ENCODE measurements at places on chromosomes 1 and 21.

- DNase-seq = peak; percentile 48
Observed at GRCh38 chr1:182601416-182601786, 2.8 kb downstream of the RGS16 start.

DNA sequence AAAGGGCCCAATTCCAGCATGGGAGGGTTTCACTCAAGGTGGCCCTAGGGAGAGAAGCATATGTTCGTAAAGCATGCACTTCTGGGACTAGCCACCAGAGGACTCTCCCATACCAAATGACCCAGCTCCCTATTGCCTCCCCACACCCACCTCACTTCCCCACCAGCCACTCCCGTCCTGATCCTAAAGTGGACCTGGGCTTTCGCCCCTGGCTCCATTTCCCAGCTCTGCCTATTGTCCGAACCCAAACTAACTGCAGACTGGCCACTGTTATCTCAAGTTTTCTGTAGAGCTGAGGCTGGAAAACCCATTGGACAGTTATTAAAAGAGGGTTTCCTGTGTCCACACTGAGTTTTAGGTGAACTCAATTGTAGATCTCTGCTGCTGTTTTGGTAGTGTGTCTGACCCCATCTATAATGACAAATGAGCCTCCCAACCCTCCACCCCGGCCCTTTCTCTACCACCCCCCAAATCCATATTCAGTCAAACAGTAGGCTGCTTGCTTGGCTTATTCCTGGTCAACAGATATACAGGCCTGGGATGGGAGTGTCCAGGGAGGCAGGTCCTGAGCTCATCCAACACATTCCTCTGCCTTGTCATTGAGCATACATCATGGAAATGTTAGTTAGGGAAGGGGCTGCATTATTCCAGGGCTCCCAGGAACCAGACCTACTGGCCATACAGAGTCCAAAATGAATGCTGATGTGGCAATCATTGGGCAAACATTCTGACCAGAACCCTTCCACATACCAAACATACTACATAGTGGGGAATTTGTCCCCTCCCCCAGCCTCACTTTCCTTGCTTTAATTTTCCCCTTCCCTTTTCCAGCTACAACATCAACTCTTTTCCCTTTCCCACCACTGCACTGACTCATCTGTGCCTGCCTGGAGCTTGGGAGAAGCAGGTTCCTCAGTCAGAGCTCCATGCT, 59.2 kb downstream of the ABCA4 start:
- peak; percentile 86 for DNase-seq

DNA sequence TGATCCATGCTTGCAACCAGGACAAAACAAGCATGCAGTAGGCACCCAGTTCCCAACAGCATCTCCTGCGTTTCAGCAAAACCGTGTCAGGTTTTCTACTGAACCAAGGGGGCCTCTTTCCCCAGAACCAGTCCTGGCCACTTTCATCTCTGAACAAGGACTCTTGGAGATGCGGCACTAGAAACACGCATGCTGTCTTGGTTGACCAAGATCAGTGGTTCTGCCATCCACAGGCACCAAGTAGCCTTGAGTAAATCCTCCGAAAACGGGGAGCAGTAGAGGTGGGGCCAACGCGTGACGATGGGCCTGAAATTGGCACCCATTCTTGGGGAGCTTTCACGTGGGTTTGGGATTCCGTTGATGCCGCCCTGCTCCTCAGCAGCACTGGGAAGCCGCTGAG, 62.5 kb upstream of the AJAP1 start:
- DNase-seq = no peak

GRCh38 chr1:203124546-203125317, 2.8 kb upstream of the ADORA1 start:
- DNase-seq = no peak

DNA sequence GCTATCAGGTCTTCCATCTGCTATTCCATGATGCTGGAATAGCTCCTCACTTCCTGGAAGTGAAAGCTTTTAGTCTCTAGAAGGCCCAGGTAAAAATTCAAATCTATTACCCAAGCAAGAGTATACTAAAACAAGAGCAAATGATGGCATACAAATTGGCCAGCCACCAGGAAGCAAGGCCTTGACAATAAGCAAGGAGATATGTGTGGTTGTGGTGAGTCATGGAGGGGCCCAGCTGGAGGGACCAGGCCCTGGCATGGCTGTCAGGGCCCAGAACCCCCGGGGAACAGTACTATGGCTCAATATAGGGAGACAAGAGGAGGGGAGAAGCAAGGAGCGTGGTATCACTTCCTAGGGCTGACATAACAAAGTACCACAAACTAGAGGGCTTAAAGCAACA, 358.7 kb downstream of the RRAGC start:
- no peak for DNase-seq

- DNase-seq = peak; percentile 29
Observed at GRCh38 chr1:202029171-202029665, 18.8 kb downstream of the ELF3 start.

- DNase-seq = peak; percentile 85
Observed at GRCh38 chr1:12617901-12618660, at the start of gene DHRS3. Gene DHRS3 (minus strand): TSS chr1:12618210. CDS start chr1:12617348, 862 bp downstream.

GRCh38 chr1:185322636-185323035, 5.6 kb upstream of the IVNS1ABP start:
- DNase-seq = no peak

DNA sequence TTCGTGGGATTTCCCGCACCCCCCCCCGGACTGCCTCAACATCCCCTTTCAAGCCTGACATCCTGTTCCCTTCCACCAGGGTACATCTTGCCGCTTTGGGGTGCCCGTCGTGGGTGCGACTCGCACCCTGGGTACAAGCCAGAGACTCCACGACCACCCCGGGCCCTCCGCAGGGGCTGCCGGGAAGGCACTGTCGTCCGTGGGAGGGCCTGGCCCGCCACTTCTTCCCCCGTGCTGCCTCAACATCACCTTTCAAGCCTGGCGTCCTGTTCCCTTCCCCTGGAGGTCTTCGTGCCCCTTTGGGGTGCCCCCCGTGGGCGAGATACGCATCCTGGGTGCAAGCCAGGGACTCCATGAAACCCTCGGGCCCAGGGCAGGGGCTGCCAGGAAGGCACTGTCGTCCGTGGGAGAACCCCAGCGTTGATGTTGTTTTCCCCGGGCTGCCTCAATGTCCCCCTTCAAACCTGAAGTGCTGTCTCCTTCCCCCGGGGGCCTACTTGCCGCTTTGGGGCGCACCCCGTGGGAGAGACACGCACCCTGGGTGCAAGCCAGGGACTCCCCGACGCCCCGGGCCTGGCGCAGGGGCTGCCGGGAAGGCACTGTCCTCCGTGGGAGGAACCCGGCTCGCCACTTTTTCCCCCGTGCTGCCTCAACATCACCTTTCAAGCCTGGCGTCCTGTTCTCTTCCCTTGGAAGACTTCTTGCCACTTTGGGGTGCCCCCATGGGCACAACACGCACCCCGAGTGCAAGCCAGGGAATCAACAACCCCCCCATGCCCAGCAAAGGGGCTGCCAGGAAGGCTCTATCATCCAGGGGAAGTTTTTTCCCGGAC, 138.6 kb downstream of the LIPI start:
- no peak for DNase-seq

DNA sequence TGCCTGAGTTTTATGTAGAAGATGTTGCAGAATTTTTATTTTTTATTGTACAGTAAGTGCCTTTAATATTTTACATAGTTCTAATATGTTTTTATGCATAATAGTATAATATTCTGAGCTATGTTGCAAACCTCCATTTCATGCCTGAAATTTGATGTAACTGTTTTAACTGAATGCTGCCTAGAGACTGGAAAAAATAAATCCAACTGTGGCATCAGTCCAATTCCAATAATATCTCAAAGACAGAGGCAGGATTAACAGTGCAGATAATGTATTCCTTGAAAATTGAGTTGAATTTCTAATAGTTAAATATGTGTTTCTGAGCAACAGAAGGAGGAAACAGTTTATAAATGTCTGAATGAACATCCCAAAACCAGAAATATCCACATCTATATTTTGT, 61.1 kb upstream of the KIF1B start:
- DNase-seq = no peak

GRCh38 chr1:27572019-27572678, 31.8 kb downstream of the AHDC1 start:
- DNase-seq = no peak

- no peak for DNase-seq
Observed at GRCh38 chr1:203478231-203478630, 2.6 kb downstream of the PRELP start.

DNA sequence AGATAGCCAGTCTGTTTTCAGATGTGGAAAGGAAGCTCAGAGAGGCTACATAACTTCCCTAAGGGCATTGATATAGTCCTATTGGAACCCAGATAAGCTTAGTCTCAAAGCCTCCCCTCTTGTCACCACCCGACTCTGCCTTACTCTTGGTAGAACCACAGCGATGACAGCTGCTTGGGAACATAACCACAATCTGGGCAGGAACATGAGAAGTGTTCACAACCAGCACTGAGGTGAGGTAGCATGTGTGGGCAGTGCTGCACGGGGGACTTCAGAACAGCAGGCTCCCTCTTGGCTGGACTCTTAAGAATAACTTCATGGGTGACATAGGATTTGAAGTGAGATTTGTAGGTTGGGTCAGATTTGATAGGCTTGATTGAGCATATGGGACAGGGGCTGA, 9.3 kb upstream of the S100A10 start:
- DNase-seq = no peak

All from brain microvascular endothelial cell (primary cell).